Stimulated activated CD4-positive, alpha-beta T cell treated with anti-CD3 and anti-CD28 coated beads, Interleukin-1b, Interleukin-23, amount 100 ng/mL, for 48 hours (primary cell): ENCODE measurements at places on chromosomes 7 and 10.

DNA sequence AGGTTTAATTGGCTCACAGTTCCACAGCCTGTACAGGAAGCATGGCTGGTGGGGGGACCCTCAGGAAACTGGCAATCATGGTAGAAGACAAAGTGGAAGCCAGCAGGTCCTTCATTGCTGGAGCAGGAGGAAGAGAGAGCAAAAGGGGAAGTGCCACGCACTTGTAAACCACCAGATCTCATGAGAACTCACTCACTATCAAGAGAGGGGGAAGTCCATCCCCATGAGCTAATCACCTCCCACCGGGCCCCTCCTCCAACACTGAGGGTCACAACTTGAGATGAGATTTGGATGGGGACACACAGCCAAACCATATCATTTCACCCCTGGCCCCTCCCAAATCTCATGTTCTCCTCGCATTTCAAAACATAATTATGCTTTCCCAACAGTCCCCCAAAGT is 171.9 kb upstream of the CACNA2D1 start:
- DNase-seq = no peak

DNA sequence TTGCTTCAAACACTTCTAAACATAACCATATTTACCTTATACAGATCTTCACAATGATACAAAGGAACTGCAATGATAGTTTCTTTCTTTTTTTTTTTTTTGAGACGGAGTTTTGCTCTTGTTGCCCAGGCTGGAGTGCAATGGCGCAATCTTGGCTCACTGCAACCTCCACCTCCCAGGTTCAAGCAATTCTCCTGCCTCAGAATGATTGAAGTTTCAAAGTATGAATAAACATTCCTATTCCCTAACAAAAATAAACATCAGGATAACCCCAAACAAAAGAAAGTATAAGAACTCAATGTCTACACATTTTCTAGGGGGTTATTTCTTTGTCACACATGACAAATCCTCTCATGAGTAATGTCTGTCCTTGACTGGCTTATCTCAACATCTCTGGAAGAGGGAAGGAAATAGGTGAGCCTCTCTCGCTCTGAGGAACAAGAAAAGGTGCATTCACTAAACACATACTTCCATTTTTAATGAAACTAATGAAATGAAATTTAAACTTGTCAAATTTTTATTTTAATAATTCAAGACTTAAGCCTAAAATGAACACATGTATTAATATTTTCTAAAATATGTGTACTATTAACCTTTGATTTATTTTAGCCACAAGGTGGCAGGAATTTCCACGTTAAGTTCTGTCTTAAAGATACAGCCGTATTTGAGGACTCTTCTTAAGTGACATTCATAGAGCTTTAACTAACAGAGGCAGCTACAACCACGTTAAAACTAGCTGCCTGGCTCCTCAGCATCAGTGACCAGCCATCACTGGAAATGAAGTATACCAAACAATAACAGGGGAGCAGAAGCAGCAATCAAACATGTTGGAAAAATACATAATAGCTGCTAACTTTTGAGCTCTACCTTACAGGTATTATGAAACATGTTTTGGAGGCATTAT is 58.3 kb downstream of the MALSU1 start:
- DNase-seq = no peak

DNA sequence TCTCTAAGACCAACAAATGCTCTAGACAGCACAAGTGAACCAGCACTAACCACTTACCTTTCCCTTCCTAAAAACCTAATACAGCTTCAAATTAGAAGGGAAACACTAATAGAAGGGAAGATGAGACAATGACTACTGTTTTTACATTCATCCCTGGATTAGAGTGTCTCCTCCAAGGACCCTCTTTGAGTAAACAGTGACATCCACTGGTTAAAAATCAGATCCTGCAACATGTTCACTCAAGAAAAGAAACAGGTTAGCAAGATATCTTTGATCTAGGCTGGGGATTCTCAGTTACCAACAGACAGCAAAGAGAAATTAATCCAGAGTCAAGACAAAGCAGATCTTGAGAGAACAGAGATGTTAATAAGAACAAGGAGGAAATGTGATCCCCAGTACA is 177.7 kb upstream of the GHITM start:
- no peak for DNase-seq

DNA sequence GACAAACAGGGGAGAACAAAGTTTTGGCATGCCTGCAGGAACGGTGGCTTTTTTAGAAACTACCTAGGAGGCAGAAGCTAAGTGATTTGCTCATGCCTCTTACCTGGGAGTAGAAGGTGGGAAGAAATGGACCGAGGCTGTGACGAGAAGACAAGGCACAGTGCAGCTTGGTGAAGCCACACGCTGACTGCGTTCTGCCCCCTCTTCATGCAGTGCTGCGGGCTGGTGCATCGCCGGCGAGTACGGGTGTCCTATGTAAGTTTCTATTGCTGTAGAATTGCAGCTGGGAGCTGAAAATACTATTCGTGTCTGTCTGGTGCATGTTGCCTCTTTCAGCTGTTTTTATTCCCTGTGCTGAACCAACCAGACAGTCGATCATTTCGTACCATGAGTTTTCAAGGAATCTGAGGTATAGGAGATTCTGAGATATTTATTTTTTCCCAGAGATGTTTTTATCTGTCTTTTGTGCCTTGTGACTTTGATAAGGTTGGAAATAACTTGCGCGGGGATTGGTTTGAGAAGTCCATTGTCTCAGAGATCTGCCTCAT is 120.9 kb downstream of the CACNB2 start:
- DNase-seq = no peak

- peak; percentile 67 for DNase-seq
These were observed at the start of the genes ACTR3C and LRRC61 for GRCh38 chr7:150322833-150323681. Gene ACTR3C (minus strand): TSS chr7:150323545. CDS start chr7:150295296, 28,249 bp downstream. Gene LRRC61 (plus strand): TSS chr7:150323355. CDS start chr7:150336862, 13,507 bp downstream.

DNA sequence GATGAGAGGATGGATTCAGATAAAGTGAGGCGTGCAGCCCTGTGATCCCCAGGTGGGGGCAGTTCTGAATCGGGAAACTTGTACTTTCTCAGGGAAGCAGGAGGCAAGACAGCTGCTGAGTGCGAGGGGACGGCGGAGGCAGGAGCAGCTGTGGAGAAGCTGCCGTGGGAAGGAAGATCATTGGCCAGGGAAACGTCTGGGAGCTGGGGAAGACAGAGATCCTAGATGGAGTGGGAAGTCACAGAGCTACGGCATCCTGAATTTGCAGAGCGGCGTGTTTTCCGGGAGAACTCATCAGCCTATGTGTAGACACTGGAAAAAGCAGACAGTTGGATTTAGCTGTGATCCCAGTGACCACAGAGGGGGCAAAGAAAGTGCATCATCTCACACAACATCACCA is 9.2 kb downstream of the PRKCQ start:
- DNase-seq = no peak

DNA sequence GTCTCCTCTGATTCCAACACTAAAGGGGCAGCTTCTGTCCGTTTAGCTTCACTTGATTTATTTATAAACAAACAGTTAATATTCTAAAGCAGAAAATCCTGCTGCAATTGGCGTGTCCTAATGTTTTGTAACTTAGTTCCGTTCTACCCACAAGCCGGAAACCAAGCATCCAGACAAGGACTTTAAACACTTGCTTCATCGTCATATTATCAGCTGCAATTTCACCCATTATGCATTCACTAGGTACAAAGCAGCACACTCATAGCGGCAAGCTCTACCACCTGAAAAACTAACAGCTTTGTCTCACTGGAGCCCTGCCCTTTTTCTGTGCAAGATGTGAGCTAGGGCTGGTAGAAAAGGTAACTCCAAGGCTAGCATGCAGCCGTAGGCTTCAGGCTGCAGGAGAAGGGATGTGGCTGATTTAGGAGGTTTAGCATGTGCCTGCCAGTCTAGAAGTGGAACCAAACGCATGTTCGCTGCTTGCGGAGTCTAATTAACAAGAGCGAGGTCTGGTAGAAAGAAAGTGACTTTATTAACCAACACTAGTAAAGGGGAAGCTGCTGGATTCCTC is 43.7 kb upstream of the BPGM start:
- no peak for DNase-seq

- DNase-seq = no peak
These were observed 79.2 kb upstream of the PPP1R3C start for GRCh38 chr10:91711885-91712680.

DNA sequence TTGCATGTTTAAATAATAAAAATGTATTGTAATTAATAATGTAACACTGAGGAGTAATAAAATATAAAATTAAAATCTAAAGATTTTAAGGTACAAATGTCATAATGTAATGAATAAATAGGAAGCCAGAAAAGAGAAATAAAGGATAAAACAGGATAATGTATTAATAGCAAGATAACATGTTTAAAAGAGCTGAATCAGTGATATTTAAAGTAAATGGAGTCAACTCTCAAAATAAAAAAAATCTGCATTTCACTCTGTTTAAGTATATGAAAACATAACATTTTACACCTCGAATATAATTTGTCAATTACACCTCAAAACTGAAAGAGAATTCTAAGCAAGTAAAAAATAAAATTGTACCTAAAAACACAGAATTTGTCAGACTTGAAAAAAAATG is 44.1 kb downstream of the GRM3 start:
- no peak for DNase-seq

DNA sequence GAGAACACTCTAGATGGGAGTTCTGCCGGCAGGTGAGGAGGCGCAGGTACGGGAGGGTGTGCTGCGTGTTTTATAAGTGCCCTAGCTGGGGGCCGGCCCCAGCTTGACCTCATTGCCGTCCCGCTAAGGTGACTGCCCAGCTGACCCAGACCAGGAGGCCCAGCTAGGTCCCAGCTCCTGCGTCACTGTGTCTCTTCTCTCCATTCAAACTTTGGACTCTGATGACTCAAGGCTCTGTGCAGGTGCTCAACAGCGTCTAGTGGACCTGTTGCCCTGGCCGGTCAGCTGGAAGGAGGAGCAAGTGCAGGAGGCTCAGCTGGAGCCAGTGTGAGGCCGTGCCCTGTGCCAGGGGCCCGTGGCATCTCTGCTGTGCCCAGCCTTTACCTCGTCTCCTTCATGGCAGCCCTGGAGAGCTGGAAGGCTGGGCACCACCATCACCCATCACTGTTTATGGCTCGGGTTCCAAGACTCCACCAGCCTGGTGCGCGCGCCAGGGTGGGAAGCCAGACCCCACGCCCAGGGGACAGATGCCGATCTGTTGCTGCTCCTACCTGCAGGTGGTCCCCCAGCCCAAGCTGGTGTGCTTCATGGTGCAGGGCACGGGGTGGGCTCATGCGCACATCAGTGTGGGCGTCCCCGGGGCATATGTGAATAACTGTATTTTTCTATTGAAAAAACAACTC is 14.6 kb downstream of the LHPP start:
- DNase-seq = no peak

DNA sequence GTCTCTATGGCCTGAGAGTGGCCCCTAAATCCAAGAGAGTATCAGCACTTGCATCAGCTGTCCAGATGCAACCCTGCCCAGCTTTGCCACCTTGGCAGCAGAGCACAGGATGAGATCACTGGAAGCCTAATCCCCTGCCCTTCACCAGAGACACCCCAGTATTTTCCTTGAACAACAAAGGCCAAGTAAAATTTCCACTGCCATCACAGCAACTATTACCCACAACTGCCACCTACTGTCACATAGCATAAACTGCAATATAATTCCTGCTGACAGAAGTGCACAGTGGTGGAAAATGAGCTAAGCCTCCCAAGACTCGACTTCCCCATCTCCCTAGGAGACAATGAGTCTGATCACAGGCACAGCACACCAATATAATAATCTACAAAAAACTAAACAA is 462.8 kb upstream of the ZWINT start:
- DNase-seq = no peak

- DNase-seq = no peak
These were observed 5.5 kb downstream of the TACC2 start for GRCh38 chr10:121994429-121994941.

- no peak for DNase-seq
These were observed 44.9 kb upstream of the SHH start for GRCh38 chr7:155857141-155857540.

- DNase-seq = no peak
These were observed 11.7 kb downstream of the SEMA3C start for GRCh38 chr7:80907141-80907601.

GRCh38 chr10:104099269-104099668 is 13.6 kb upstream of the COL17A1 start:
- DNase-seq = no peak

GRCh38 chr10:27834476-27834875 is 88.9 kb upstream of the MKX start:
- no peak for DNase-seq

DNA sequence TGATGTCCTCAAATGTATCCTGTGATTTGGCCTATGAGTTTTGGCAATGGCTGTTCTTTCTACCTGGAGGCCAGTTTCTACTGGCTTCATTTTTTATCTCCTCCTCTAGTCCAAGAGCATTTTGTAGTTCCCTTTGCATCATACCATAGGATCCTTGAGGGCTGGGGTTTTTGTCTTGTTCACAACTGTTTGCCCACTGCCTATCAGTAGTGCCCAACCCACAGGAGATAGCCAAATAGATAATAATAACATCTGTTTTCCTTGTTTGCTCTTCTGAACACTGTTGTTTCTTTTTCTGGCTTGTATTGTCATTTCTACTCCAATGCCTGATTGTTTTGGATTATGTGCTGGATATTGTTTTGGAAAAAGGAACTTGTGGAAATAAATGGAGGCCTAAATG is 3.4 kb downstream of the CDK1 start:
- no peak for DNase-seq

DNA sequence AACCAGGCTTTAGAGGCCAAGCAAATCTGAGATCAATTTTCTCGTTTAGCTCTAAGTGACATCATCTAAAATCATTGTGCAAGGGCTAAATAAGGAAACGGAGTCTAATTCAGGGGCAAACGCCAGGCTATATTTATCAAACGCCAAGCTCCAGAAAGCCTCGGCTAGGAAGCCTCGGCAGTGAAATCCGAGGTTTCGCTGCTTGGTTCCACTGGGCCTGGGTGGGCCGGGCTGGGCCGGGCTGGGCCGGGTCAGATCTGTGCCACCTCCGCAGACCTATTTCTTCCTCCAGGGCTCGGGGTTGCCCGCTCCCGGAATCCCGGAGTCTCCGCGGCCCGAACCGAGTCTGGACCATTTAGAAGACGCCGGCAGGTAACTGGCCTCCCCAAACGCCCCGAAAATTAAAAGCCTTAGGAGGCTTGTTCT is 459 bp upstream of the FEZF1 start:
- DNase-seq = no peak

DNA sequence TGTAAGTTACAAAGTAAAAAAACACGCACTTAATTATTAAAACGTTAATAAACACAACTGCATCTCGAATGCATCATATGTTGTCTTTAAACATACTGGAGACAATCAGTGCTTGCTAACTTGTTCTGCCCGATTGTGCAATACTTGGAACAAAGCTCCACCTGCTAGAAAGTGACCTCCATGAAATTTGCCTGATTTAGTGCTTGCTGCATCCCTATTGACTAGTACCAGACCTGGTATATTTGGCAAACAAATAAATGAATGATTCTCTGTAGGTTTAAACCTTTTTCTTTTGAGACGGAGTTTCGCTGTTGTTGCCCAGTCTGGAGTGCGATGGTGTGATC is 6.2 kb downstream of the BZW2 start:
- DNase-seq = no peak
